Vagina (tissue), 2 donors: ENCODE measurements at places on chromosomes 4 and X.

GRCh38 chrX:119880552-119881437, 9.2 kb downstream of the NDUFA1 start:
- no peak for DNase-seq

DNA sequence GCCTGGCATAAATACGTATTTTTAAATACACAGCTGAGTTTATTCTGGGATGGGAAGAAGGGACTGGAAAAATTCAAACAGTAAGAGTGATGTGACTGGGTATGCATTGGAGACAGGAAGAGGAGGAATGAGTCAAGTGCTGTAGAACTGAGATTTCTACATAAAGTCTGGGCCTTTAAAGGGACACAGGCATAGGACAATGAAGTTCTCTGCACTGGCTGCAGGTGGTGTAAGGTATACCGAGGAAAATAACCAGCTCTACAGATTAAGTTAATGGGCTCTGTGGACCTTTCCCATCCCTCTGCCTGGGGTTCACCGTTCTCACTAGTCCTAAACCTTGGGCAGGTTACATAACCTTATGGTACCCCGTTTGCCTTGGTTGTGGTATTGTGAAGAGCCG, 68.7 kb downstream of the DHX15 start:
- no peak for DNase-seq

GRCh38 chrX:154121961-154122360, 22.1 kb upstream of the OPN1LW start:
- DNase-seq, result no peak

- DNase-seq, result no peak
Measured at GRCh38 chr4:162485486-162485885, 321.7 kb upstream of the FSTL5 start.

- DNase-seq, result no peak
Measured at GRCh38 chrX:138890491-138890890, 179.0 kb upstream of the FGF13 start.

DNA sequence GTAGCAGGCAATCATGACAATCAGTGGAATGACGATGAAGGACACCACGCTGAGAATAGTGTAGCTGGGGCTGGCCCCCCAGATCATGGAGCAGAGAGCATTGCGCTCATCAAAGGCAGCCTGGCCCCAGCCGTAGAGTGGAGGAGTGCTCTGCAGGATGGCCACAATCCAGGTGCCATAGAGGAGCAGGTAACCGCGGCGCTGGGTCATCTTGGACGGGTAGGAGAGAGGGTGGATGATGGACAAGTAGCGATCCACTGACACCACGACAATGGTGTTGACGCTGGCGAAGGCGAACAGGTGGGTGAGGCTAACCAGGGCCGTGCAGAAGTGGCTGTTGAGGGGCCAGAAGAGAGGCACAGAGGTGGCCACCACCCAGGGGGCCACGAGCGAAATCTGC, 2.8 kb downstream of the GPR101 start:
- no peak for DNase-seq

- no peak for DNase-seq
Measured at GRCh38 chr4:83124111-83124780, 9.7 kb upstream of the PLAC8 start.

- DNase-seq, result no peak
Measured at GRCh38 chr4:18626366-18626765, 604.8 kb upstream of the LCORL start.

DNA sequence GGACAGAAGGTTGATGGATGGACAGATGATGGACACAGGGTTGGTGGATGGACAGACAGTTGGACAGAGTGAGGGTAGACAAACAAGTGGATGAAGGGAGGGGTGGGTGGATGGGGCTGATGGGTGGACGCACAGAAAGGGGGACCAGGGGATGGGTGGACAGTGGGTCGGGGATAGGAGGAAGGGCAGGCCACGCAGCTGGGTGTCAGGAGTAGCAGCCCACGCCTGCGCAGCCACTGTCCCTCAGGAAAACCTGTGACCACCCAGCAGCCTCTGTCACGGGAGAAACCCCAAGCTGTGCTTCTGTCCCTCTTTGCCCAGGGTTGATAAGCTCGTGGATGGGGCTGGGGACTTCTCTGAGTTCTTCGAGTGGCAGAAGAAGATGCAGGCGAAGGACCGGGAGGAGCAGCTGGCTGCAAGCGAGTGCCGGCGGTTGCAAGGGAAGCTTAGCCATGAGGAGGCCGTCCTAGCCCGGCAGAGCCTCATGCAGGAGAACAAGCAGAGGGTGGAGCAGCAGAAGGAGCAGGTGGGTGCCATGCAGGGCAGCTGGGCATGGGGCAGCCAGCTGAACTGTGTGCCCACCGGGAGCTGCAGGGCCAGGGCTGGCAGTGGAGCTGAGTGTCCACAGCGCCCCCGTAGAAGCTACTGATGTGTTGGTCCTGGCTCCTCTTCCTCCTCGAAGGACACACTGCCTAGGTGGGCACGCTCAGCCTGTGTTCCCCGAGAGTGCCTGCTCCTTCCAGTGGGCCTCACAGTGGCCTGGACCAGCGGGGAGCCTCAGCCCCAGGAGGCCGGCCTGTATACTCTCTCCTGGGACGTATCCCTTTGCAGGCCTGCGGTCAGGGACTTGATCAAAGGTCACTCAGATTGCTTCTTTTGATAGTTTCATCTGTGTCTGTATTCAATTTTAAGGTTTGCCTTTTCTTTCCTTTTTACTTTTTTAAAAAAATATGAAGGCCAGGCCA, 16.8 kb upstream of the RNF4 start:
- no peak for DNase-seq

GRCh38 chr4:184397516-184398163, 76.7 kb downstream of the IRF2 start:
- DNase-seq, result no peak

GRCh38 chrX:122572461-122572860, 611.6 kb upstream of the GRIA3 start:
- DNase-seq, result no peak

DNA sequence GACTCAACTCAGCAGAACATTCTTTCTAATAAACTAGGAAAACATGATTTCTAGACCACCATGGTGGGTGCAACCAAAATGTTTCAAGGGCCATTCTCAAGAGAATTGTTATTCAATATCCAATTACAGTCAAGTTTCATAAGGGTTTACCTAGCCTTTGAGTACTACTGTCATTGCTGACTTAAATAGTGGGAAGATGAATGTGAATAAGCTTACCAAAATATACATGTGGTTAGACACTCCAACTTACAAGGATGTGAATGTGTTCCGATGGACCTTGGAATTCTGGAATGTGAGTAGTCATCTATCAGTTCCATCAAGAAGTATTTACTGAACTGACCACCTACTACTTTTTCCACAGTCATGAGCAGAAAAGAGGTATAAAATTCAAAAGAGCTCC, 16.9 kb downstream of the SH3RF1 start:
- no peak for DNase-seq

- no peak for DNase-seq
Measured at GRCh38 chrX:37712458-37712857, 26.9 kb downstream of the XK start.

DNA sequence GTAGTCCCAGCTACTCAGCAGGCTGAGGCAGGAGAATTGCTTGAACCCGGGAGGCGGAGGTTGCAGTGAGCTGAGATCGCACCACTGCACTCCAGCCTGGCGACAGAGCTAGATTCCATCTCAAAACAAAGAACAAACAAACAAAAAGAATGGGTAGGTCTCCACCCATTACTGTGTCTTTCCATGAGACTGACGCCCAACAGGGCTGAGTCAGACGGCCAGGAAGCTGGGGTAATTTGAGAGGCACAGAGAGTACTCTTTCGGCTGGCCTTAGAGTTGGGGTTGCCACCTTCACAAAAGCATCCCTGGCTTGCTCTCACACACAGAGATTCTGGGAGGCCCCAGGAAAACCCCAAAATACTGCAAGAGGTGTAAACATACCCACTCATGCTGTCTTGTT, 72.0 kb upstream of the DHRSX start:
- no peak for DNase-seq

DNA sequence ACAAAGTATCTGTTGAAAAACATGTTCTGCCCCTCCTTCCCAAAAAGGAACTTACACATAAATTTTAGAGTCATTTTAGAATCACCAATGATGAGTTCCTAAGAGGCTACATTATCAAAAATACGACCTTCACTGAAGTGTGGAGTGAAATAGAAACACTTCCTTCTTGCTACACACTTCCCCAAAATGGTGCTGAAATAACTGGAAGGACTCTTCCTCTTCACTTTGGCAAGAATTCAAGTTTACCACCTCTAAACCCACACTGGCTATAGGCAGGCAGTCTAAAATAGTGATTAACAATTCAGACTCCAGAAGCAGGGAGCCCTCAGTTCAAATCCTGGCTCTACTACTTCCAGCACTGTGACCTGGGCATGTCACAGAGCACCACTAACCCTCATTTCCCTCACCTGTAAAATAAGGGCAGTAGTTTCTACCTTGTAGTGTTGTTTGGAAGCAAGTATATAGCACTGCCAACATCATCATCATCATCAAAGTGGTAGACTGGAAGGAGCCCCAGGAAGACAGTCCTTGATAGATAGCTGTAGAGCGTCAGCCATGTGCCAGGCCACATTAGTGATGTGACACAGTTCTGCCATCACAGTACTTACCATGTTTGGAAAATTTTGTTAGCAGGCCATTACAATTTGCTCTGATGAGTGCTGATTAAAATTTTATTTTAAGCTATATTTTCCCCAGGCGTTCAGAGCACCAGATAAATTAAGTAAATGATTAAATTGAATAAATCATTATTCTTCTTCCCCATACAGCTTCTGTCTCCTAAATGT, 103.3 kb downstream of the PARM1 start:
- DNase-seq, result no peak

- no peak for DNase-seq
Measured at GRCh38 chrX:108309144-108309543, 129.1 kb downstream of the COL4A6 start.

- no peak for DNase-seq
Measured at GRCh38 chr4:184826691-184827270, 1.0 kb upstream of the ACSL1 start.

DNA sequence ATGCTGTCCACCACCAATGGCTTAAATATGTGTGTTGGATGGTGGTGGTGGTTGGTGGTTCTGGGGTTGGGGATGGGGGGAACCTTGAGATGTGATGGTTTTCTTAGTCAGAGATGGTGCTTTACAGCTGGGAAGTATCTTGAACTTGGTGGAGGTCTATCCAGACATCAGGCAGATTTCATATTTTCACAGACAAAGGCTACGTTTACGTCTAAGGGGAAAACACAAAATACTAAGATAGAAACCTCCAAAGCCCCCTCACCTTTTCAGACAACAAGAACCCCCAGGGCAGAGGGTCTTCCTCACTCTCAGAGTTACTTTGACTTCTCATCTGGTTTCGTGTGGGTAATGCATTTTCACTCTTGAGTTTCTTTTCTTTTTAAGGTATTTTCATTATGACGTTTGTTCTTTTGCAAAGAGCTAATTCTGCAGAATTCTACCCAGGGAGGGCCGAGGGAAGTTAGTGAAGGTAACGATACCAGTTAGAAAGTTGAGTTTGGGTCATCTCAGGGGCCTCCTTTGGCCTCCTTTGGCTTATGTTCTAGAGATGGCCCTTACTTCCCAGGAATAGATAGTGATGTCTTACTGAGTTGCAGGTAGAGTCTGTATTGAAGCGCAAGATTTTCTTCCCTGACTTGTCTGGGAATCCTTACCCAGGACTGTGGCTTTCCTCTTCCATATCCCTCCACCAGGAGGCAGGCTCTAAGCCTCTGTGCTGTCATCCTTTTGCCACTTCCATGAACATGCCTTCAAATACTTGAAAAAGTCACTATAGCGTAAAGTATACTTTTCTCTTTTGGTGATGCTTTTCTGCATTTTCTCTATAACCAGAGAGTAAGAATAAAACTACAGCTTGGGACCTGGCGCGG, 31.9 kb downstream of the RHOH start:
- DNase-seq, result no peak

- DNase-seq, result no peak
Measured at GRCh38 chr4:30847167-30847566, 127.0 kb downstream of the PCDH7 start.

- no peak for DNase-seq
Measured at GRCh38 chrX:42276982-42277690, 353.8 kb upstream of the CASK start.

GRCh38 chr4:102439812-102440211, 61.3 kb upstream of the NFKB1 start:
- no peak for DNase-seq

DNA sequence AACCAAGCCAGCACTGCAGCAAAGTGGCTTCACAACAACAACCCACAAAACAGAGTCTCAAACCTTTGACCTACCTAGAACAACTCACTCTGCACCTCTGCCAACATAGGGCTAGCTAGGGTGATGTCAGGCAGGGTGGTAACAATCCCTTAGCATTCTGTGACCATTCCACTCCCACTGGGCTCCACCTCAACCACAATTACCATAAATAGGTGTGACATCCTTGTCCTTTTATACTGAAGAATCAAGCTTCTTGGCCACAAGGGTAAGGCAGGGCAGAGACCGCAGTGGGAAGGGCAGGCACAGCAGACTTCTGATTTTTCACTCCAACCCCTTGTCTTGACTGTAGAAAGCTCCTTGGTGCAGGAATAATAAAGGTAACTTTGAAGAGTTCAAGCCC, 795.4 kb upstream of the DIAPH2 start:
- DNase-seq, result no peak

DNA sequence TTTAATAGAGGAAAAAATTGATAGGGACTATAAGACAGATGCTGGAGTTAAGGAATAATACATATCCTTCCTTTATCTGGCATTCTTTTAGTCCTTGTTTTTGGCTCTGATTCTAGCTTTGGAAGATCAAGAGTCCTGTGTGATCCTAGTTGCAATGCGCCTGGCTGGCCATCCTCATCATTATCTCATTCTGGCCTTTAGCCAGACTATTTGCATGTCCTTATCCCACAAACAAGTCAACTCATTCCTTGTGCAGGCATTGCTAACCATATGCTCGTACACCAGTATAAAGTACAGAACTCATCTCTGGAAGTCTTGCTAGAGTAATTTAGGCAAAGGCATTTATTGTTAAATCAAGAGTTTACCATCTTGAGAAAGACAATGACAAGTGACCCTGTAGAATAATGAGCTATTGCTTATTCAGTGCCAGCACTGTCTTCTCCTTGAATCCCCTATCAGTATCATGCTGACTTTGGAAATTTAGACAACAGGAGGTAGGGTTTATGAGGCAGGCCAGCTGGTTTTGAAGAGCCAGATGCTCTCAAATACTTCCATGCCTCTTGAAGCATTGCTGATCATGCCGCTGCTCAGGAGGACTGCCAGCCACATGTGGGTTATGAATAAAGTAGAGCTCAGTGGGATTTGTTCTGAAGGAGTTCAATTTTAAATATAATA, 1730.3 kb upstream of the TENM3 start:
- DNase-seq, result no peak
